Activated CD8-positive, alpha-beta memory T cell treated with anti-CD3 and anti-CD28 coated beads for 4 hours (primary cell): ENCODE measurements at places on chromosomes 1 and 21.

GRCh38 chr1:119012383-119012782, 24.2 kb upstream of the TBX15 start:
- DNase-seq: no peak

DNA sequence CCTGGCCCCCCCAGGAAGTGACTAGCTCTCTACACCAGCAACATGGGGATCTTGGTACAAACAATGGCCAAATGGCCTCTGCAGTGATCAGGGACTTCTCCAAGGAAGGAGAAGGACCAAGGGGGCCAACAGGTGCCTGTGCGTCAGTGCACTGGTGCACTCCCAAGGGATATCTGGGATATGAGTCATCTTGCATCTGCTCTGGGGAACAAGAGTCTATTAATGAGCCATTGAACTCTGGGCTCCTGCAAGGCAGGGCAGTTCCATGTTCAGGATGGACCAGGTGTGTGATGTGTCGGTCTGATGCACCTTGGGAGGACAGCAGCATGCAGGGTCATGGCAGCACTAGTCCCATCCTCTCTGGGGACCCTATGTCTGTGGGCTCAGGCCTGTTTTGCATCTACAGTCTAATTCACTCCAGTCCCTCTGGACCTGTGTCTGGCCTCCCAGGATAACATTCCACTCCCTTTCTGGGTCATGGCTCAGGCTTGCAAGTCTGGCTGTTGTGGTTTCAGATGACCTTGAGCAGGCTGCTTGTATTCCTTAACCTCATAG, 125.3 kb downstream of the TRABD2B start:
- no peak for DNase-seq

- no peak for DNase-seq
Observed at GRCh38 chr1:209491897-209492296, 91.6 kb upstream of the CAMK1G start.

GRCh38 chr1:154879038-154879421, 8.9 kb upstream of the KCNN3 start:
- DNase-seq: no peak

DNA sequence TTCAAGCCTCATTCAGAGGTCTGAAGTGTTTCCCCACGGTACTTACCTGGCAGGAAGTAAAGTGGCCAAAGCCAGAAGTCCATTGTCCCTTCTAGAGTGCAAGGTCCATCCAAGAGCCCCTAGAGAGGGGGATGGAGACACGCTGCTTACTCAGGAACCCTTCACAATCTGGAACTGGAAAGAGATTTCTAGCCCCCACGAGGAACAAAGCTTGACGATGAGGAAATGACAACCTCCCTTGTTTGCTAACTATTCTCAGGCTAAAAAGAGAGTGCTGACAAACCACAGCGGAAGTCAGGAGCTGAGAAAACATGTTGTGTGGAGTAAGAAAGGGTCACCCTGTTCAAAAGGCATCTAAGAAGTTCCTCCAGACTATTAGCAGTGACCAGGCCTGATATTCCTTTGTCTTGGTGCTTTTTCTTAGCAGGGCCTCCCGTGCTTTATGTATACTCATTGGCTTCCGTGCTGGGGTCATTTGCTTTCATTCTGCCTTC, at the start of gene FCMR:
Gene FCMR (minus strand): TSS at position 170 of the 494 bp plus-strand sequence. CDS start 87 bp downstream, at position 83.
- DNase-seq: no peak

DNA sequence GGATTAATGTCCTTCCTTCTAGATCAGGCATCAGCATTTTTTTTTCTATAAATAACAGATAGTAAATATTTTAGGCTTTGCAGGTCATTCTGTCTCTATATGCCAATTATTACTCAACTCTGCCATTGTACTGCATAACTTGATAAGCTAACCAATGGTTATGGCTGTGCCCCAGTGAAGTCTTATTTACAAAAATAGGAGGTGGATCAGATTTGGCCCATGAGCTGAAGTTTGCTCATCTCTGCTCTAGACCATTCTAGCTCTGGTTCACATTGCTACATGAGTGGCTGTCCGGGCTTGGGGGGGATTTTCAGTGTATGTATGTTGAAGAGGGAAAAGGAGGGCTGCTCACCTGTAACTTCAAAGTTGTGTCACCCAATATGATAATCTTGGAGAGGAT, 10.1 kb downstream of the RAB7B start:
- no peak for DNase-seq

DNA sequence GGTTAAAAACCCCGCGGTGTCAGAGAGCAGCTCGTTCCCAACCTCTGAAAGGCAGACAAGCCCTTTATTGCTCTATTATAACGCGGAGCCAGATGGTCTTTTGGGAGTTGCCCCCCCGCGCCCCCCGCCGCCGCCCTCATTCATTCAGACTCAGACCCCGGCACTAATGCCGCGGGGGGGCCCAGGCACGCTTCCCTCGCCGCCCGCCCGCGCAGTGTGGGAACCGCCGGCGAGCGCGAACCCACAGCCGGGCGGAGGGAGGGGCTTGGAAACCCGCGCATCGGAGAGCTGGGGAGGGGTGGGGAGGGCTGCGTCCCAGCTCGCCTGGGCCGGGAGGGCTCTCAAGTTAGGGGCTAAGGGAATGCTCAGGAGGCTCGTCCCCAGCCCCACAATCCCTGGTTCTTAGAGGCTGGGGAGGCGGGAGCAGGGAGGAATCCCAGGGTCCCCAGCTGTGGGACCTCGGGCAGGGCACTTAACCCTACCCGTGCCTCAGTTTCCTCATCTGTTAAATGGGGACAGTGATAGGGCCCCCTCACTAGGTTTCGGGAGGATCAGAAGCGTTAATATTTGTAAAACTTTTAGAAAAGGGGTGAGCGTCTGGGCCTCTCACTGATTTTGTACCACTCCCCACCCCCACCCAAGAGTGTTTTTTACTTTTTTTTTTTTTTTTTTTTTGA, 10.9 kb upstream of the HES5 start:
- DNase-seq: no peak

- no peak for DNase-seq
Observed at GRCh38 chr21:21969211-21969610, 971.0 kb downstream of the NCAM2 start.

- DNase-seq: no peak
Observed at GRCh38 chr21:25967181-25967900, 203.2 kb downstream of the APP start.

DNA sequence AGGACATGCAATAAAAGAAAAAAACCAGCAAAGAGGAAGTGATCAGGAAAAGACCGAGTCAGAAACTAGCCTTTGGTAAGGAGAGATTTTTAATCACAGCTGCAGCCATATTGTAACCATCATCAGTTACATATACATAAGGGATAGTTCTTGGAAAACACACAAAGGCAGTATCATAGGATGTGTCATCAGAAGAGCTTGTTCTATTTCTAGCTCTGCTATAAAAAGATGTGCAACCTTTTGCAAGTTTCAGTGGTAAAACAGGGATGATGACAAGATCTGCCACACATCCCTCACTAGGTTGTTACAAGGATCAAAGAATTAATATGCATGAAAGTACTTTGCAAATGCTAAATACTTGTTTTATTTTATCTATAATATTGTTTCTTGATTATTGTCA, 342.0 kb downstream of the VAV3 start:
- DNase-seq: no peak

GRCh38 chr1:209710847-209711246, 6.2 kb downstream of the HSD11B1 start:
- DNase-seq: no peak

GRCh38 chr1:176745945-176746344, 283.0 kb downstream of the PAPPA2 start:
- no peak for DNase-seq

DNA sequence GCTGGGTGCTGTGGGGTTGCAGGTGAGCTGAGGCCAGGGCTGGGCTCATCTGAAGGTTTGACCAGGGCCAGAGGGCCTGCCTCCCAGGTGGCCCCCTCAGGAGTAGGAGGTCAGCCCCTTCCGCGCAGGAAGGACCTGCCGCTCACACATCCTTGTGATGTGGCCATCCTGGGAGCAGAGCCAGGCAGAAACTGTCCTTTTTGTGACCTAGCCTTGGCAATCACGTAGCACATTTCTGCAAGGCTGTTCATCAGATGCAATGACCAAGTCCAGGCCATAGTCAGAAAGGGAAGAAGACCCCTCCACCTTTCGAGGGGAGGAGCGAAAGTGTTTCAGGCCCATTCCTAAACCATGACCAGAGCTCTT, 55.5 kb upstream of the TRAPPC10 start:
- DNase-seq: no peak

DNA sequence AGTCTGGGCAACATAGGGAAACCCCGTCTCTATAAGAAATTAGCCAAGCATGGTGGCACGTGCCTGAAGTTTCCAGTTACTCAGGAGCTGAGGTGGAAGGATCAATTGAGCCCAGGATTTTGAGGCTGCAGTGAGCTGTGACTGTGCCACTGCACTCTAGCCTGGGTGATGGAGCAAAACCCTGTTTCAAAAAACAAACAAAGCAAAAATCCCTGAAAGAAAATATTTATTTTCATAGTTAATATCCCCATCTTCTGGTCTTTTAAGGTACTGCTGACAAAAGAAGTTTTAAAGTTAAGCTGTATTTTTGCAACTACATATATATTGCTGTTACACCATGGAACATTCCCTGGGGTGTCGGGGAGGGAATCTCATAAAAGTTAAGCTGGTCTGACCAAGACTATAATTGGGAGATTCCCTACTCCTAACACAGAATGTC, 26.0 kb downstream of the VAMP4 start:
- DNase-seq: no peak

GRCh38 chr1:207217778-207218511, 103.5 kb upstream of the CD55 start:
- no peak for DNase-seq

DNA sequence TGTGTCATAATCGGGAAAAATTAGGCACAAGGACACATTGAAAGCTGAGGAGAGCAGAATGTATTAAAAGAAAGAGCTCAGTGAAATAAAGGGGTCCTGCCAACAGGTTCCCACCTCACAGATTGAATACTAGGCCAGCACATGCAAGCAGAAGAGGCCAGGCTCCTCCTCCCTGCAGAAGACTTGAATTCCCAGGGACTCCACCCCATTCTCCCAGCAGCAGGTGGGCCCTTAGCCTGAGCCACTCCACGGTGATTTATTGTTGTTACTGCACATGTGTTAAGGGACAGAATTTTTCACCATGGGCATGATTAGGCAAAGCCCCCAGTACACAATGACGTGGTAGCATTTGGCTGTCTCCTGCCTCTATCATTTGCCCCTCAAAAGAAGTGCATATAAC, 1844.7 kb downstream of the NCAM2 start:
- DNase-seq: no peak

DNA sequence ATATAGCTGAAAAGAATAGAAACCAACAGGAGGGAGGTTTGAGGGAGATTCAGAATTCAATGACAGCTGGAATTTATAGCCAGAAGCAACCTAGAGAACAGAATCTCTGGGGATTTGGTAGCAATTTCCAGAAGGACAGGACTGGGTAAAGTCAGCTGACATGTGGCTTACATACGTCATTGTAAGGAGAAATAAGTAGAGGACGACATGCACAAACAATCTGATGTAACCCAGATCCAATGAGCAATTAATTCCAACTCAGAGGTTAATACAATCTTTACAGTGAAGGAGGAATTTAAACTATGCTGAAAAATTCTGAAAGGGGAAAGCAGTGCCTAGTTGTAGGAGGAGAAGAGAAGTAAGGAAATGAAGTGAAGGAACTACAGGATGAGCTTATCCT, 383.9 kb downstream of the PTBP2 start:
- DNase-seq: no peak

DNA sequence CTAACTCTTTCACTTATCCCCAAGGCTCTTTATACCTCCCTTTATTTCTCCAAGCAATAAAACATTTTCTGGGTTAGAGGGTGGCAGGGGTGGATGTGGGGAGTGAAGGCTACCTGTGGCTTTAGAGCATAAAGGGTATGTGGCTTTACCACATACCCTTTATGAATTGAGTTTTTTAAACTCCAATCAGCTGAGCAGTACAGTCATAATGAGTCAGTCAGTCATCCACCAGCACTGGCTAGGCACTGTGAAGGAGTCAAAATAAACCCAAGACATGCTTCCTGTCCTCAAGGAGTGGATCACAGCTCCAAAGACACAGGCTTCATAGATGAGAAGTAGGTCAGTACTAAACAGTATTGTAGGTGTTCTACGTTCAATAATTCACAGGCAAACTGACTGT, 2.6 kb upstream of the TDRD10 start:
- DNase-seq: no peak
